Dermis microvascular lymphatic vessel endothelial cell (primary cell): ENCODE measurements at places on chromosomes 11 and 22. TPM values are rescaled to one million over a fixed set of nuclear protein-coding genes. Genes with fewer than 3 reads are reported as not detected.

- no peak for DNase-seq
These were observed 34.7 kb downstream of the ELMOD1 start for GRCh38 chr11:107625685-107625989.

TLCD5 gene
- total RNA-seq = 4.1 and 7.2 TPM in 2 replicates

DNA sequence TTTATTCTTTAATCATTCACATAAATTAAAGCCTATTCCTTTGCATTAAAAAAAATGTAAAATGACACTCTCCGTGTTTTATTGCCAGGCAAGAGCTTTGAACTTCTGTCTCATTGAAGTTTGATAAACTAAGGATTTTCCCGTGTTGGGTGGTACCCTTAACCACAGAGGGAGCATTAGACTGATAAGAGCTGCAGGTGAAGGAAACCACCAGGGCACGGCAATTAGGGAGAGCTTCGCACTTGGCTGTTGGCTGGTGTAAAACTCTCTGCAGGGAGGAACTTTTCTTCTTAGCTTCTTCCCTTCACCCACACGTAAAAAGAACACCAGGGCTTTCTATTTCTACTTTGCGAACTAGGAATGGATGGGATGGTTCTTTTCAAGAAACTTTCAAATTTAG, 47.0 kb downstream of the CSTPP1 start:
- no peak for DNase-seq

GRCh38 chr11:26778000-26778757, 56.3 kb upstream of the SLC5A12 start:
- DNase-seq = no peak

GRCh38 chr22:38935023-38935422, 22.4 kb upstream of the APOBEC3A start:
- DNase-seq = no peak

DNA sequence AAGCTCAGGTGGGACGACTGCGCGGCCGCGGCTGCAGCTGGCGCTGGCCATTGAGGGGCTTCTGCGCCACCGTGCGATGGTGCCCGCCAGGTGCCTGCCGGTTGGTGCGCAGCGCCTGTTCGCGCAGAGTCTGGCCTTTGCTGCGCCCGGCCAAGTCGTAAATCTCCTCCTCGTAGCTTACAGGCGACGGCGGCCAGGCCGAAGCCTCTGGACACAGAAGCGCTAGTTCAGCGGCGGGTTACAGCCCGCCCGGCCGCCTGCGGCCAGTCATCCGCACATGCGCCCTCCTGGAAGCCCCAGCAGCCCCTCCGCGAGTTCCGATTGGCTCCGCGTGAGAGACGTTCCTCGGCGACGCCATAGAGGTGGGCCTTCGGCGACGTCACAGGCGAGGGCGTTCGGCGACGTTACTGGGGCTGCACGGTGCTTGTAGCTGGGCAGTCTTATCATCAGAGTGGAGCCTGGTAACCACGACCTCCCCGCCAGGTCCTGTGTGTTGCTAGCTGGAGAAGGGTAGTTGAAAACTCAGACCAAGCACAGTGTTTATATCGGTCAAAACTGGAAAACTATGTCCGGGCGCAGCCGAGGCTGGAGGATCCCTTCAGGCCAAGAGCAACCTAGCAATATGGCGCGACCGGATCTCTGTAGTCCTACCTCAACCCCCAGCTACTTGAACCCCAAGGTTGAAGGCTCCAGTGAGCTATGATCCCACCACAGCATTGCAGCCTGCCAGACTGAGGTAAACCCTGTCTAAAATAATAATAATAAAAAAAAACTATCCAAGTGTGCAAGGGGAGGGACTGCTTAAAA, 265.7 kb downstream of the OR4C45 start:
- DNase-seq = no peak
